SK-MEL-5 (cell line): ENCODE measurements at places on chromosomes 4 and X. TPM values are rescaled to one million over a fixed set of nuclear protein-coding genes. Genes with fewer than 3 reads are reported as not detected.

GRCh38 chr4:118969359-118969758 is 80.7 kb downstream of the SYNPO2 start:
- DNase-seq, result peak; percentile 74

GRCh38 chr4:114225436-114225835 is 246.0 kb upstream of the ARSJ start:
- DNase-seq, result no peak

Gene GPR143
- total RNA-seq, result 207 and 215 TPM in 2 replicates

DNA sequence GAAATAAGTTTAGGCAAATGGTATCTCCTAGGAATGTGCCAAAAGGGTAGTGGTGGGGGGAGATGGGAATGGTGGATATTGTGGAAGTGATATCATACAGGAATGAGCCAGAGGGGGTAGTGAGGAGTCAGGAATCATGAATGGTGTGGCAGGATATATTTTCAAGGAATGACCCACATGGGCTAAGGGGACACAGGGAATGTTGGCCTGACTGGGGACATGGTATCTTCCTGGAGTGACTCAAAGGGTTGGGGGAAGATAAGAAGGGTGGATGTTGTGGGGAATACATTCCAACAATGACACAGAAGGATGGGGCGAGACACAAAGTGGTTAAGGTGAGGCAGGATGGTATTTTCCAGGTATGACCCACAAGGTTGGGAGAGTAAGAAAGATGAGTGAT is 60.6 kb downstream of the MAOA start:
- DNase-seq, result no peak

Gene PYURF
- total RNA-seq, result 142 and 153 TPM in 2 replicates

GRCh38 chrX:107682256-107682655 is 53.9 kb downstream of the PRPS1 start:
- no peak for DNase-seq

GRCh38 chr4:23930750-23931488 is 41.1 kb upstream of the PPARGC1A start:
- DNase-seq, result peak; percentile 95

Gene CFP
- total RNA-seq, result 0.95 TPM in 1 of 2 replicates, not detected in the other

Gene SHROOM4
- 3.0 TPM in 2 replicates for total RNA-seq

Gene PNCK
- 0.64 and 0.87 TPM in 2 replicates for total RNA-seq

Gene NHS
- total RNA-seq, result 0.05 TPM in 1 of 2 replicates, not detected in the other

Gene ODAPH
- not detected in 2 replicates for total RNA-seq

GRCh38 chr4:109576462-109576861 is 16.4 kb downstream of the MCUB start:
- DNase-seq, result no peak

Gene CENPC
- 8.8 and 9.5 TPM in 2 replicates for total RNA-seq

DNA sequence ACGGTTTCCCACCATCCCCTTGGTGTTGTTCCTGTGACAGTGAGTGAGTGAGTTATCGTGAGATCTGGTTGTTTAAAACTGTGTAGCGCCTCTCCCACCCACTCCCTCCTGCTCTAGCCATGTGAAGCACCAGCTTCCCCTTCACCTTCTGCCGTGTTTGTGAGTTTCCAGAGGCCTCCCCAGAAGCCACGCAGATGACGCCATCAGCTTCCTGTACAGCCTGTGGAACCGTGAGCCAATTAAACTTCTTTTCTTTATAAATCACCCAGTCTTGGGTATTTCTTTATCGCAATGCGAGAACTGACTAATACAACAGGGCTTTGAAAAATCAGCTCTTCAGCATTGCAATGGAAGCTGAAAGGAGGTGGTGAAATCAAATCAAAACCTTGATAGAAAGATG is 50.0 kb downstream of the FGFBP1 start:
- DNase-seq, result no peak

Gene PASD1
- 2.9 and 3.3 TPM in 2 replicates for total RNA-seq

DNA sequence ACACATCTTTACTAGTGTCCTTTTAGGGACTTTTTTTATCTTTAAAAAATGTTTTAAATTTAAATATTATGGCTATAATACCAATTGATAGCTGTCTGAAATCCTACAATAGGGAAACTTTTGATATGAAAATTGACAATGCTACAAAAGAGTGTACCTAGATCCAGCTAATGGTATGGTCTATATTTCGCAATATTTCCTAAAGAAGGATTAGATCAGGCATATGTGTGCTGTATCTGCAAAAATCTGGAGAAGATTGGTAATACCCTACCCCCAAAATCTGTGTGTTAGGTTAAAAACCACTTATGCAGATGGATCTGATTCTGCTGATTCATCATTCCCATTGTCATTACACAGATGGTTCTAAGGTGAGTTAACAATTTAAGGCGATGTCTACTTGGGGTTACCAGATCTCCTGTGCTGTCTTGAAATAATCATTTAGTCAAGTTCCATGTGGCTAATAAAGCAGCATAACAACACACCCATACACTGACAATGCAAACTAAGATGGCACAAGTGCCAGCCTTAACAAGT is 137.1 kb downstream of the GASK1B start:
- no peak for DNase-seq

- peak; percentile 21 for DNase-seq
Measured at GRCh38 chrX:101708163-101708562, 48.5 kb upstream of the ARMCX2 start.

GRCh38 chr4:6372649-6373525 is 99.5 kb downstream of the PPP2R2C start:
- DNase-seq, result peak; percentile 67

Gene IDUA
- total RNA-seq, result 3.8 and 6.1 TPM in 2 replicates

Gene CT45A10
- 141 and 152 TPM in 2 replicates for total RNA-seq

GRCh38 chrX:18871161-18871890 is 112.6 kb downstream of the PHKA2 start:
- DNase-seq, result peak; percentile 55

Gene REELD1
- total RNA-seq, result not detected in 2 replicates

DNA sequence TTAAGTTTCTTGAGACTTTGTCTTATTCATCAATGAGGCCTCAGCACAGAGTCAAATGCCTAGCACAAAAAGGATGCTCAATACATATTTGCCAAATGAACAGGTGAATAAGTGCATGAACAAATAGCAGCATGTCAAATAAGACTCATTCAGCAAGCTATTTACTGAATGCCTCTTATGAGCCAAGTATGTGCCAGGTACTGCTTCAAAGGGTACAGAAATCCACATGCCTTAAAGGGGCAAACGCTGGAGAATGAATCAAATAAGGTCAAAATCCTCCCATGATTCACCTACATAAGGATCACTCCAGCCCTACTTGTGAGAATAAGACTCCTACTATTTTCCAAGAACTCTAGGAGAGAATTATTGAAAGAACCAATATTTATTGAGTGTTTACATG is 260.2 kb upstream of the CPEB2 start:
- DNase-seq, result no peak

DNA sequence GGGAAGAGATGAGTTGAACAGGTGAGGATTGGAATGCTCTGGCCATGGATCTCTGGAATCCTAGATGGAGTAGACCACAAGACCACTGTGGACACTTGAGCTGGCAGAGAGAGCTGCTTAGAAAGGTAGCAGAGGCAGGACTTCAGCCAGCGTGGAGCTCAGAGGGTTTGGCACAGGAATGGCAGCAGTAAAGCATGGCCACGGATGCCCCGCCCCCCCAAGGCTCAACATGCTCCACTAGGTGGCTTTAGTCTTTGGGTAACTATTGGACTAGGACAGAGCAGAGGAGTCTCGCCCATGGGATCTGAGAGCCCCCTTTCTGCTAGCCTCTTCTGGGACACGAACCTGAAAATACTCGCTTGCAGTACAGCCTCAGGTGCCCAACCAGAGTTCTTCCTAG is 150.1 kb upstream of the NEIL3 start:
- peak; percentile 27 for DNase-seq

Gene NKX6-1
- 0.11 and 0.61 TPM in 2 replicates for total RNA-seq

DNA sequence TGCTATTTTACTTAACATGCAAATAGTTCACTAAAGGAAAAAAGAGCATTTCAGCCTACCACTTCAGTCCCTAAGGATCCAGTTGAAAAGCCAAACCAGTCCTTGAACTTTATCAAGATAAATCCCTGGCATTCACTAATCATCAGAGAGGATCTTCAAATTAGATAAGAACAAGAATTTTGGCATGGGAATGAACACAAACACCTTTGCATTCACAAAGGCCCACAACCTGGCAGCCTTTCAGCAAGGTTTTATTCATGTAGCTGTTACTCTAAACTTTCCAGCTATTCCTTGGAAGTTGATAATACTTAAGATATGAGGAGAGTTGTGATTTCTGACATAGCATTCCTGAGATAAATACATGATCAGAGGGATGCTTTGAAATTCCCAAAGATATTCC is 193.4 kb downstream of the LRBA start:
- no peak for DNase-seq

- peak; percentile 43 for DNase-seq
Measured at GRCh38 chrX:115561605-115562479, 868 bp downstream of the PLS3 start.

DNA sequence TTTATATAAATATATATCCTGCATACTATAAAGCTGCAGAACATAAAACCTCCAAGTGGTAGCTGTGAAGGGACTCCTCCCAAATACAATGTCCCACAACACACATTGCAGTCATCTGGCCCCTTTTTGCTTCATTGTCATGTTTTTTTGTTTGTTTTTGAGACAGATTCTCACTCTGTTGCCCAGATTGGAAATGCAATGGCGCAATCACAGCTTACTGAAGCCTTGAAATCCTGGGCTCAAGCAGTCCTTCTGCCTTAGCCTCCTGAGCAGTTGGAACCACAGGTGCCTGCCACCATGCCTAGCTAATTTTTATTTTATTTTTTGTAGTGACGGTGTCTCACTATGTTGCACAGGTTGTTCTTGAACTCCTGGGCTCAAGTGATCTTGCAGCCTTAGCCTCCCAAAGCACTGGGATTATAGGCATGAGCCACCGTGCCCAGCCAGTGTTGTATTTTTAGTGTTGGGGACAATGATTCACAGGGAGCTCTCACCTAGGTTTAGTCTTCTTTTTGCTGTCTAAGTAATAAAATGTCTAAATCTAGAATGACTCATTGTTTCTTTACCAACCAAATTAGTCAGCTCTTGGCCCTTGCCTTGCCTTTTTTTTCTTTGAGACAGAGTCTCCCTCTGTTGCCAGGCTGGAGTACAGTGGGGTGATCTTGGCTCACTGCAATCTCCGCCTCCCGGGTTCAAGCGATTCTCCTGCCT is 24.0 kb upstream of the XIAP start:
- no peak for DNase-seq

GRCh38 chr4:109833756-109834155 is 6.0 kb downstream of the RRH start:
- DNase-seq, result no peak

DNA sequence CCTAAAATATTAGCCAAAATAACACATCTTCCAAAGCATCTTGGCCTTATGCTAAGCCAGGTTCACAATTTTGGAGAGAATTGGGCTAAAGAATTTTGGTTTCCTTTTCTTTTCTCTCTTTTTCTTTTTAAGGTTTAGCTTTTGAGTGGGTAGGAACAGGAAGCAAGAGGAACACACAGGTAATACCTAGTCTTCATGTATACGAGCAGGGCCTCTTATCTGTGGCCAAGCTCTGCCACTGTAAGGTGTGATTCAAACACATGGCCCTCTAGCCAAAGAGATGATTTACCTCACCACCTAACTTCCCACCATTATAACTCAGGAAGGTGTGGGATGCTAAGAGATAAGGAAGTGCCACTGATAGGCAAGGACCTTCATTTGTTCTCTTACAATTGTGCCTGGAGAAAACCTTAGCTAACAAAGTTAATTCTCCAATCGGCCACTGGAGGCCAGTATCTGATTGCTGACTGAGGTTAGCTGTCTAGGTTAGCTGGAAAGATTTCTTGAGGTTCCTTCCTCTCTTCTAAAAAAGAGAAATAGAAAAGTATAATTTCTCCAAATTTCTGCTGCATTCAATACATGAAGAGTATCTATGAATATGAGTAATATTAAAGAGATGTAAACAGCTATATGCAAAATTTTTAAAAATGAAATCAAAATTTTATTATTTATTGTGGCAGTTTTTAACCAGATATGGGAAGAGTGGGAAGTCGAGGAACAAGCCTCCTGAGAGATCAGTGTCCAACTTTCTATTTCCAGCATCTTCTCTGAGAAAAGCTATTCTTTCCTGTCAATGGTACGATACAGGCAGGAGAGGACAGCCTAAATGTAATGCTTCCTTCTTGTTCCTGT is 30.1 kb upstream of the BBS7 start:
- DNase-seq, result peak; percentile 68
